ENCODE measurements at places on chromosomes 6 and 20. TPM values are rescaled to one million over a fixed set of nuclear protein-coding genes. Genes with fewer than 3 reads are reported as not detected.

Gene NHLRC1
- 2.3 TPM for total RNA-seq

Gene TNFRSF21
- 40.6 TPM for total RNA-seq

- DNase-seq, result no peak
- no peak overlapping the region for H3K4me3 ChIP-seq
- no peak overlapping the region for H3K27ac ChIP-seq
- no peaks in the 10 kb centered on the region for H3K27me3 ChIP-seq
These were observed 39.3 kb downstream of the HUS1B start for GRCh38 chr6:617456-618100.

- no peak overlapping the region for H3K4me3 ChIP-seq
- H3K4me1 ChIP-seq, result peaks cover 8% of the 10 kb centered on the region
- DNase-seq, result no peak
These were observed 10.3 kb downstream of the MTHFD1L start for GRCh38 chr6:150875841-150876240.

GRCh38 chr20:31933698-31934097 lies 18.1 kb downstream of the PDRG1 start:
- no peak overlapping the region for H3K27ac ChIP-seq
- no peak overlapping the region for H3K4me3 ChIP-seq
- H3K36me3 ChIP-seq, result no peaks in the 10 kb centered on the region
- DNase-seq, result no peak
- H3K27me3 ChIP-seq, result peaks cover 6% of the 10 kb centered on the region

Gene CPNE5
- total RNA-seq, result 32.1 TPM

Gene BMP6
- 221 TPM for total RNA-seq

DNA sequence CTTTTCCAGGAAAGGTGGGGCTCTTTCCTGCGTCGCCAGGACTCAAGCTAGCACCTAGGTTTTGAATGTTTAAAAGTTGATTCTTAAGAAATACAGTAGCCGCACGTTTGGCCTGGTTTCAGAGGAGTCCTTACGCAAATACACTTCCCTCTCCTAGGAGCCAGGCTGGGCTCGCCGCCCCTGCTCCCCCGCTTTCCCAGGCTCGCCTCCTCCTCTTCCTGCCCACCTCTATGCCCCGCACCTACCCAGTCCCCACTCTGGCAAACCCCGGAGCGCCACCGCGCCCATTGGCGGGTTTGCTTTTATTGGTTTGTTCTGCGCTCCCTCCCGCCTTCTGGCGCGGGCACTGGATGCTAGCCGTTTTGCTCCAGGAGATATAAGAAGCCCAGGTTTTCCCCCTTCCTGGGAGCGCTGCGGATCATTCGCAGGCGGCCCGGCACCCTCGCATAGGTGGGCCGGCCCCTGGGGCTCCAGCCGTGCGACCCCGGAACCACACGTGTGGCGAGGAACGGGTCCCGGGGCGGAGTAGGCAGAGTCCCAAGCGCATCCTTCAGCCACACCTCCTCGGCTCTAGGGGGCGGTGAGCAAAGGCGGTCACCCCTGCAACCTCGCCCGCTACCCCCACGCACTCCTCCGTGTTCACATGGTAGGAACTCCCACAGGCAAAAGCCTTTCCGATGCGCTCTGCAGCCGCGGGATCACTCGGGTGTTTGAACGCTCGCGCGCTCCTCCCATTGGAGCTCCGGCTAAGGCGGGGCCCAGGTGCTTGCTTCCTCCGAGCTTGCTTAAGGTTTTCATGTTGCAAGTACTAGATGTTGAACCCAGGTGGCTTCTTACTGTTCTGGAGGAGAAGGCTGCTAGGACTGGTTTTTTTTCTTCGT lies 119.0 kb downstream of the RTN4IP1 start:
- no peak for DNase-seq
- peaks cover 42% of the 10 kb centered on the region for H3K27me3 ChIP-seq
- H3K4me3 ChIP-seq, result peak overlapping the region; percentile 57
- H3K36me3 ChIP-seq, result no peaks in the 10 kb centered on the region
- H3K4me1 ChIP-seq, result peaks cover 33% of the 10 kb centered on the region

GRCh38 chr6:13059026-13059425 lies 269.3 kb downstream of the TBC1D7 start:
- H3K4me3 ChIP-seq, result no peak overlapping the region
- no peak for DNase-seq
- H3K4me1 ChIP-seq, result no peaks in the 10 kb centered on the region
- no peaks in the 10 kb centered on the region for H3K36me3 ChIP-seq
- no peak overlapping the region for H3K27ac ChIP-seq
- no peaks in the 10 kb centered on the region for H3K27me3 ChIP-seq

Gene DCBLD1
- 44.3 TPM for total RNA-seq

- peak overlapping the region; percentile 58 for H3K27ac ChIP-seq
- peak; percentile 55 for DNase-seq
- H3K4me3 ChIP-seq, result no peak overlapping the region
These were observed 24.4 kb upstream of the SLCO4A1 start for GRCh38 chr20:62617711-62618483.

DNA sequence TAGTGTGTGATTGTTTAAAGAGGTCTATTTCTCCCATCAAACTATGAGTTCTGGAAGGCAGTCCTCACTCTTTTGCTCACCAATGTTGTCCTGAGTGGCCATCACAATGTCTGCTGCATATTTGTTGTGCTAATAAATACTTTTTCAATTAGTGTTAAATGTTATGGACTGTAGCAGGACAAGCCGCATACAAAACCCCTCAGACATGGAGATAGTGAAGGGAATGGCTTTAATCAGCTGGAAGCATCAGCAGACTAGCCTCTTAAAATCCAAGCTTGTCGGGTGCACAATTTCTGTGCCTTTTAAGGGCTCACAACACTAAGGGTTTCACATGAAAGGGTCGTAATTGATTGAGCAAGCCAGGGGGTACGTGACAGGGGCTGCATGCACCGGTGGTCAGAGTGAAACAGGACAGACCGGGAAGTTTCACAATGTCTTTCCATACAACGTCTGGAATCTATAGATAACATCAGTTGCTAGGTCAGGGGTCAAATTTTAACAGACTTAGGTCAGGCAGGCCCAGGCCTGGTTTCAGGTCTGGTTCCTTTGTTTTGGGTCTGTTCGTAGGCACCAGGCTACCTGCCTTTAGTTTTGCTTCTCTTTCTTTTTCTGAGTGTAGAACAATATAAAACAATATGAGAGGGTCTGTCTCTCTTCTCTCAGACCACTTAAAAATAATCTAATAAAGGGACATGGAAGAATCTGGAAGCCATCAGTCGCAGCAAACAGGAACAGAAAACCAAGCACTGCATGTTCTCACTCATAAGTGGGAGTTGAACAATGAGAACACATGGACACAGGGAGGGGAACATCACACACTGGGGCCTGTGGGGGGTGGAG lies 327.6 kb upstream of the HTR1E start:
- no peak overlapping the region for H3K4me3 ChIP-seq
- H3K36me3 ChIP-seq, result no peaks in the 10 kb centered on the region
- no peak overlapping the region for H3K27ac ChIP-seq

- peaks cover 43% of the 10 kb centered on the region for H3K4me1 ChIP-seq
- H3K36me3 ChIP-seq, result no peaks in the 10 kb centered on the region
- H3K4me3 ChIP-seq, result no peak overlapping the region
- DNase-seq, result peak; percentile 83
These were observed 17.2 kb downstream of the TAB2 start for GRCh38 chr6:149334682-149335160.

Gene GPLD1
- not detected for total RNA-seq

DNA sequence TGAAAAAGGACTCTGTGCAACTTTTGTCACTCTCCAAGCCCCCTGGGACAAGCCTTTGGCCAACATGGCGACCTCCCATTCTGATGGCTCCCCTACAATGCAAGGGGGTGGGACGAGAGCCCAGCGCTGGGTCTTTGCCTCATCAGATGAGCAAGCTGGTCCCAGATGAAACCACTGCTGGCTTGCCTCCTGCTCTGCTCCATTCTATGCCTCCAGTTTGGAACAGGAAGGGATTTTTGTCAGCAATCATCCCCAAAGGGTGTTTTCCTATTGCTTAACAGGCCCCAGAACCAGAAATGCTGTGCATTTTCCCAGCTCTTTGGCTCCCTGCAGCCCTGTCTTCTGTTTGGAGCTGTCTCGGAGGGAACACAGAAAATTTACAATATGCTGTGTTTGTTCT lies 412.7 kb downstream of the MAFB start:
- no peaks in the 10 kb centered on the region for H3K27me3 ChIP-seq
- H3K27ac ChIP-seq, result no peak overlapping the region

Gene SDCBP2
- 5.5 TPM for total RNA-seq

Gene CLPSL1
- total RNA-seq, result not detected

Gene NRN1
- total RNA-seq, result 25.6 TPM

Gene ACOT13
- 24.1 TPM for total RNA-seq

DNA sequence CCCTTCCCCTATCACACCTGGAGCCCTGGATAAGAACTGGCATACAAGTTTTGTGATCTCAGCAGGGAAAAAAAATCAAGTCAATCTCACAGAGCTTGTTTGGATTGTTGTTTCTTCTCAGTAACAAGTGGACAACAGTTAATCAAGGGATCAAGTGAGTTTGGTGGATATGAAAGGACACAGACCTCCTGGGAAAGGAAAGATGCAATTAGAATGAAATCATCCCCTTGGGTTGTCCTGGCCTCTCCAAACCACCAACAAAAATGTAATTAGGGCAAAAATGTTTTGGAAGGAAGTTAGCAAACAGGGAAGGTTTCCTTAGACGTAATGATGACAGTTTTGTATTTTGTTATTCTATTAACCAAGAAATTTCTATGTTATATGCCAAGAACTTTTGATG lies 99.1 kb upstream of the PRDM1 start:
- no peaks in the 10 kb centered on the region for H3K36me3 ChIP-seq
- no peak overlapping the region for H3K4me3 ChIP-seq
- peaks cover 79% of the 10 kb centered on the region for H3K27me3 ChIP-seq
- DNase-seq, result no peak
- peaks cover 4% of the 10 kb centered on the region for H3K4me1 ChIP-seq

- H3K27ac ChIP-seq, result no peak overlapping the region
- no peaks in the 10 kb centered on the region for H3K36me3 ChIP-seq
- H3K4me3 ChIP-seq, result no peak overlapping the region
These were observed 319.6 kb upstream of the ARID1B start for GRCh38 chr6:156457601-156458000.

DNA sequence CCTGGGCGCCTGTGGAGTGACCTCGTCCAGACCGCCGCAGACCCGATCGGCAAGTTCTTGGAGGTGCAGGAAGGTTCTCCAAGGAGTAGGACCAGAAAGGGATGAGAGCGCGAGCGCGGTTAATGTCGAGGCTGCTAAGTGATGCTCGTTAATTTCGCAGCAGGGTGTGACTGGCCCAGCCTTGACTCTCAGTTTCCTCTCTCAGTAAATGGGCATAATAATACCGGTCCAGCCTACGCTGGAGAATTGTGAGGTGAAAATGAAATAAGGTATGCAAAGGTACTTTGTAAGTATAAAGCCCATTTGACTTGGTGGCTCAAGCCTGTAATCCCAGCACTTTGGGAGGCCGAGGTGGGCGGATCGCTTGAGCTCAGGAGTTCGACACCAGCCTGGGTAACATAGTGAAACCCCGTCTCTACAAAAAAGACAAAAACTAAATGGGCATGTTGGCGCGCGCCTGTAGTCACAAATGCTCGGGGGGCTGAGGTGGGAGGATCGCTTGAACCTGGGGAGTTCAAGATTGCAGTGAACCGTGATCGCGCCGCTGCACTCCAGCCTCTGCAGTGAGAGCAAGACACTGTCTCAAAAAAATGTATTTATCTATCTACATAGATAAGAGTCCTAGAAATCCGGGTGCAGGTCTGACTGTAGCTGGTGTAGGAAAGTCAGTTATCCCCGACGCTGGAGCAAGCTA lies 634 bp upstream of the BTBD9 start:
- DNase-seq, result peak; percentile 2
- H3K27me3 ChIP-seq, result no peaks in the 10 kb centered on the region

Gene TCF15
- total RNA-seq, result 1.3 TPM

DNA sequence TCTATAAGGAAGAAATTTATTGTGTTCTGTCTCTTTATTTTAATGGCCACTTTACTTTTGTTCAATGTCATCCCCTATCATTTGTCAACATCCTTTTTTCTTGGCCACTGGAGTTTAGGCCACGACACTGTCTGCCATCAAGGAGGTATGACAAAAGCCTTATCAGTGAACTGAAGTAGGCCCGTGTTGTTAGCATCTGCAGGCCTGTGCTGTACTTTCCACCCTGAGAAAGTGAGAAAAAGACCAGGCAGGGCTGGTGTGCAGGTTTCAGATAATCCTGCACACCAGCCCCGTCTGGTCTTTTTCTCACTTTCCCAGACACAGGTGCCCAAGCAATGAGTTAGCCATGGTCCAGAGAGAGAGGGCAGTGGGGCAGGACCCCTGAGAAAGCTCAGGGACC lies 57.6 kb downstream of the GOPC start:
- H3K4me1 ChIP-seq, result peaks cover 21% of the 10 kb centered on the region
- H3K27ac ChIP-seq, result no peak overlapping the region
- no peak for DNase-seq
- no peak overlapping the region for H3K4me3 ChIP-seq
- peaks cover 33% of the 10 kb centered on the region for H3K36me3 ChIP-seq
- no peaks in the 10 kb centered on the region for H3K27me3 ChIP-seq

- no peak for DNase-seq
- no peaks in the 10 kb centered on the region for H3K27me3 ChIP-seq
- H3K36me3 ChIP-seq, result no peaks in the 10 kb centered on the region
- H3K4me1 ChIP-seq, result peaks cover 5% of the 10 kb centered on the region
These were observed 155.1 kb downstream of the CDK19 start for GRCh38 chr6:110660066-110660655.

DNA sequence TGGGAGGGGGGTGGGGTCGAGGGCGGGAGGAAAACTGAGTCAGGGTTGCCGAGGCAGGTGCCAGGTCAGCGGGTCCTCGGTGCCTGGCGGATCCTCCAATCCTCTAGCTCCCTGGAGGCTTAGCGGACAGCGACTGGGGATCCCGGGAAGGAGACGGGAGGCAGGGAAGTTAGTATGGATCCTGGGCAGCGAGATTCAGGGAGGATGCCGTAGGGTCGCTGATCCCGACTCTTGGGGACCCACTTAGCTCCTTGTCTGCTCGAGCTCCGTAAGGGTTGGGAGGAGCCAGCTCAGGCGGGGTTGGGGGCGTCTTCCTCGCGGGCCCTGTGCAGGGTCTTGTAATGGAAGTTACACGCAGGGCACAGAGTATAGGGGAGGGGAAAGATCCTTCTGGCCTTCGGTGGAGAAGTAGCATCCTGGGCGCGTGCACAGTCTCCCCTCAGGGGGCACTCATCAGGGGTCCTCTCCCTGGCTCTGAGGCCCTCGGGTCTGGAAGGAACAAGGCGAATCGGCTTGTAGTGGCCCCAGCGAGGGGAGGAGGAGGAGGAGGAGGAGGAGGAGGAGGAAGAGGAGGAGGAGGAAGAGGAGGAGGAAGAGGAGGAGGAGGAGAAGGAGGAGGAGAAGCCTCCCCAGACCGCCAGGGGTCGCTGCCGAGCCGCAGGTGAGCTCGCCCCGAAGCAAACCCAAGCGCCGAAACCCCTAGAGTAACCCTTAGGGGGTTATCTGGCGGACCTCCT lies 6.4 kb upstream of the SLC12A5 start:
- peaks cover 22% of the 10 kb centered on the region for H3K27me3 ChIP-seq
- H3K4me3 ChIP-seq, result no peak overlapping the region
- no peaks in the 10 kb centered on the region for H3K4me1 ChIP-seq

Gene MYL9
- 90.4 TPM for total RNA-seq

- DNase-seq, result no peak
- no peak overlapping the region for H3K4me3 ChIP-seq
- no peaks in the 10 kb centered on the region for H3K36me3 ChIP-seq
- no peak overlapping the region for H3K27ac ChIP-seq
These were observed 168.9 kb downstream of the ZMYND8 start for GRCh38 chr20:47187450-47188195.
